ENCODE measurements at places on chromosomes 2 and 18.

GRCh38 chr18:55252901-55253300 lies 293.6 kb upstream of the CCDC68 start:
- no peak for DNase-seq

GRCh38 chr18:50315100-50315871 lies 27.8 kb upstream of the CXXC1 start:
- no peak for DNase-seq

DNA sequence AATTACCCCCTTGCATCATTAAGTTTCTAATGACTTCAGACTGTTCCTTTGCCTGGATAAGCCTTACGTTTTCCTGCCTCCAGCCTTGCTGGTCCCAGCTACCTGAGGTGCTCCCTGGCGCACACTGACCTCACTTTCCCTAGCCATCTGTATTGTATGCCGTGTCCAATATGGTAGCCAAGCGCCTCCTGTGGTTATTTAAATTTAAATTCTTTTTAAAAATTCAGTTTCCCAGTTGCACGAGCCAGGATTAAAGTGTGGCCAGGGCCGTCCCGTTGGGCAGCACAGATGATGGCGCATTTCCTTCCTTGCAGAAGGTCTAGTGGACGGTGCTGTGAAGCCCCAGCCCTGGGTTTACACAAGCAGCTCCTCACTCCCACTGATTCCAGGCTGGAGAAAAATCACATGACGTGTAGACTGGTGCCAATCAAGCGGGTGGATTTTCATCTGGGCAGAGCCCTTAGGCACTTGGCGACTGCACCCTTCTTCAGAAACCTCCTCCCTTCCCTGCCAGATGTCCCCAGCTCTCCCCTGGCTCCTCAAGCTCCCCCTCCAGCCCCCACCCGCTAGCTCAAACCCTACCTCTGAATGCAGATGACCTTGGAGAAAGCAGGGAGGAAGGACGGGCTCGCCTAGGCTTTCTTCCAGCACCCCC lies 33.9 kb downstream of the ACKR3 start:
- DNase-seq: no peak

DNA sequence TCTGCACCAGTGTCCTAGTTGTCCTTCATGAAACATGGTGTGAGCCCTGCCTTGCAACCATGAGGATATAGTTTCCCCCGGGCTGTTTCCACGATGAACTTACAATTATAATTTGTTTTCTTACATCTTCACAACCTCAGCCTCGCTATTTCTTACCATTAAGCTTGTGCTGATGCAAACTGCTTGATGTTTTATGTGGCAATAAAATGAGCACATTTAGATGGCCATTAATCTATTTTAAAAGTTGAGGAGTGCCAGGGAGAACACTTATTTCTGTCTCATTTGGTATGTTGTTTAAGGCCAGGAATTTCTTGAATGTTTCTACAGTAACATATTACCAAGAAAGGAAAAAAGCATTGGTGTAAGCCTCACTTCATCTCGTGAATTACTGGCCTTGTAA lies 214.5 kb upstream of the SLC8A1 start:
- no peak for DNase-seq

- no peak for DNase-seq
Measured at GRCh38 chr2:309954-310510, 22.1 kb upstream of the ALKAL2 start.

- DNase-seq: no peak
Measured at GRCh38 chr2:127371037-127371436, 16.7 kb downstream of the MAP3K2 start.

DNA sequence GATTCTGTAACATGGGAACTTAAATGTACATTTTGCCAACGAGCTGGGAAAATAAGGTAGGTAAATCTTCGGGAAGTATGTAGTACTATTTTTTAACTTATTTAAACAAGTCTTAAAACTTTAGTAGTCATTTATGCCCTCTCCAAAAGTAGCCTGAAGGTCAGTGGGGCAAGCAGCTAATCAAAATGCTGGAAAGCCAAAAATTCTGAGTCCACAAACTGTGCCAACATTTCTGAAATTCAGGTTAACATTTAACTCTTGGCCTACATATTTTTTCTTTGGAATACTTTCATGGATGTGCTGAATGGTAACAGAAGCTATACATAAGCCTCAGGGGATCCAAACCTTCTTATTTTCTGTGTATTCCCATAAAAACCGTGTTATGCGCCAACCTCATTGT lies 26.3 kb downstream of the WDR75 start:
- no peak for DNase-seq

DNA sequence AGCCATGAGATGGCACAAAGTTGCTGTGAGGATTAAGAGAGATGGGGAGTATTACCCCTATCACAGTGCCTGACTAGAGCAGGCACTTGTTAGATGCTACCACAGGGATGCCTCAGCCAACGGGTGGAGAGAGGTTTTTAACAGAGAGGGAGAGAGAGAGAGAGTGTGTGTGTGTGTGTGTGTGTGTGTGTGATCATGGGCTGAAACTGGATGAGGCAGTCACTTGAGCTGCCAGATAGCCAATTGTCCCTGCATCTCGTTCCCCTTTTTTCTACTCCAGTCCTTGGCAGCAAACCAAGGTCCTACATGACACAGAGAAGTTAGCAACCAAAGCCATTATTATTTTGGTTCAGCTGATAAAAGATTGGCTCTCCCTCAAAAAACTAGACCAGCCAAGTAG lies 3.0 kb downstream of the CD8A start:
- DNase-seq: peak; percentile 50

- no peak for DNase-seq
Measured at GRCh38 chr18:41484069-41484468, 471.0 kb upstream of the PIK3C3 start.

DNA sequence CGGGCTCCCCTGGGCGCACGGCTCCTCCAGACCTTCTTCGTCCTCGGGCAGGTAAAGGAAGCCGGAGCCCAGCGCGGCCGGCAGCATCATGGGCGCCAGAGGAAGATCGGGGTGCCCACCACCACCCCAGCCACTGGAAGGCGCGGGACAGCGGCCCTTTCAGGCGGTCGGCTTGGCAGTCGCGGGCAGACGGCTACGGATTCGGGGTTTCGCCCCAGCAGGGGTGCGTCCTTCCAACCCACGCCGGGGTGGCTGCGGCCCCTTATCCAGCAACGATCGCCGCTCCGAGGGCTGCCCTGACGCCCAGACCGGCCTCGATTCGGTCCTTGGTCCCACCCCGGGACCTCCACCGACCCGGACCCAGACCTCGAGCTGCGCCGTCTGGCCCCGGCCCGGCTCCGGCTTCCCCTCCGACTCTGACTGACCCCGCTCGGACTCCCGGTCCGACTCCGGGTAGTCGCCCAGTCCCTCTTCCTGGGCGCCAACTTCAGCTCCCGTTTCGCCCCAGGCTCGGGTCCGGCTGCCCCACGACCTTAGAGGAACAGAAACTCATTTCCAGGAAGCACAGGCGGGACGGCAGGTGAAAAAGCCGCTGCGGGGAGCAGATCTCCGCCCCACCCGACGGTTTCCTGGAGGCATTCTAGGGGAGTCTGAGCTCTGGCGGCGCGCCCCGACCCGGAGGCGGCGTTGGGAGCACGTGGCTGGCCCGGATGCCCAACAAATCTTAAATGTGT lies 30.2 kb upstream of the SSB start:
- peak; percentile 33 for DNase-seq

- peak; percentile 22 for DNase-seq
Measured at GRCh38 chr2:60476206-60476954, 77.1 kb downstream of the BCL11A start.

DNA sequence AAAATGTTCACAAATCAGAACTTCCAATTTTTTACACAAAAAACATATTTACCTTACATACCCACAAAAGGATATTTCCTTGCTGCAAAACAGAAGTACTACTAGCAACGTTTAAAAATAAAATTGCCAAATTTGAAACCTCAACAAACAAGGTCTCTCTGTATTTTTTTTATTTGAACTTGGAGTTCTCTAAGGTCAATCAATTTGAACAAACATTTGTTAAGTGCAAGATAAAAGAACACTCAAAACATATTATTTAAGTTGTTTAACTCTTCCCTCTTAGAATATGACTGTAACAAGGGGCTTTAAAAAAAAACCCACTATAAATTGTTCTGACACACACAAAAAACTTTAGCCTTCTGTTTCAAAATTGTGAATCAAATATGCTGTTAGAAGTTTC lies 29.6 kb downstream of the PNO1 start:
- no peak for DNase-seq

GRCh38 chr2:239204136-239204875 lies 196.5 kb downstream of the HDAC4 start:
- no peak for DNase-seq

GRCh38 chr18:48540251-48541025 lies 1.6 kb downstream of the CTIF start:
- peak; percentile 90 for DNase-seq

GRCh38 chr2:47676261-47676926 lies 106.6 kb upstream of the MSH6 start:
- no peak for DNase-seq

GRCh38 chr2:232321817-232322559 lies 56.6 kb upstream of the ALPP start:
- DNase-seq: no peak

DNA sequence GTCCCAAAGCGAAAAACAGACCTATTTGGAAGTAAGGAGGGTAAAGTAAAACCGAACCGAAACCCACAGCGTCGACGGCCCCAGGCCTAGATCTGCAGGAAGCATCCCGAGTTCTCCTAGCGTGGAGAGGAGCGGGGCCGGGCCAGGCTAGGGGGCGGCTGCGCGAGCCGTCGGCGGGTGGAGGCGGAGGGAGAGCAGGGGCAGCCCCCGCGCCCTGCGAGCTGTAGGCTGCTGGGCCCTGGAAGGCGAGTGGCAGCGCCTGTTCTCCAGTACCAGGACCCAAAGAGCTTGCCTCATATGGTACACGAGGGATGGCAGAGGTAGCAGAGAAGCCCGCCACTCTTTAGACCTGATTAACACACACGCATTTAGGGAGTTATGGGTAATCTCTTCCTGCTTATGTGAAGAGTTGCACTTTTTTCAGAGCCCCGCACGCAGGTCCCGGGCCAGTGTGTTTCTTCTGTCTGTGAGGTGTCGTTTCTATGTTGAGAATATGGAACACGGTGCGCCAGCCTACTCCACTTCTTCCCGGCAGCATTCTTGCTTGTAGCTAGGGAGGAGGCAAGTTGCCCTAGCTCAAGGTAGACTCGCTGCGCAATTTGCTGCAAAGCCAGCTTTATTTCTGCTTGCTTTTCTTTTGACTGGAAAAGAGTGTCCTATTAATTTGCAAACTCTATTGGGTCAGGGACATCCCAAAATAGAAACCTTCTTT lies 71.1 kb downstream of the ARHGEF33 start:
- DNase-seq: peak; percentile 64

- DNase-seq: no peak
Measured at GRCh38 chr2:33014268-33014667, 67.5 kb downstream of the LTBP1 start.

- no peak for DNase-seq
Measured at GRCh38 chr2:122706757-122707223, 951.3 kb downstream of the TSN start.

DNA sequence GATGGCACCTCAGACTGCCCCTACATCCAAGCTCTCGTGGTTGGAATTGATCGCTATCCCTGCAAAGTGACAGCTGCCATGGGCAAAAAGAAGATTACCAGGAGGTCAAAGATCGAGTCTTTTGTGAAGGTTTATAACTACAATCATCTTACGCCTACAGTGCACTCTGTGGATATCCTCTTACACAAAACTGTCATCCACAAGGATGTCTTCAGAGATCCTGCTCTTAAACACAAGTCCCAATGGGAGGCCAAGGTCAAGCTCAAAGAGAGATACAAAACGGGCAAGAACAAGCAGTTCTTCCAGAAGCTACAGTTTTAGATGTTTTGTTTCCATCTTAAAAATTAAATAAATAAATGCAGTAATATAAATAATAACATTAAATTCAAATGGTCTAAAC lies 45.4 kb downstream of the INO80D start:
- DNase-seq: no peak

- DNase-seq: peak; percentile 44
Measured at GRCh38 chr2:139142252-139142880, 362.2 kb upstream of the NXPH2 start.

DNA sequence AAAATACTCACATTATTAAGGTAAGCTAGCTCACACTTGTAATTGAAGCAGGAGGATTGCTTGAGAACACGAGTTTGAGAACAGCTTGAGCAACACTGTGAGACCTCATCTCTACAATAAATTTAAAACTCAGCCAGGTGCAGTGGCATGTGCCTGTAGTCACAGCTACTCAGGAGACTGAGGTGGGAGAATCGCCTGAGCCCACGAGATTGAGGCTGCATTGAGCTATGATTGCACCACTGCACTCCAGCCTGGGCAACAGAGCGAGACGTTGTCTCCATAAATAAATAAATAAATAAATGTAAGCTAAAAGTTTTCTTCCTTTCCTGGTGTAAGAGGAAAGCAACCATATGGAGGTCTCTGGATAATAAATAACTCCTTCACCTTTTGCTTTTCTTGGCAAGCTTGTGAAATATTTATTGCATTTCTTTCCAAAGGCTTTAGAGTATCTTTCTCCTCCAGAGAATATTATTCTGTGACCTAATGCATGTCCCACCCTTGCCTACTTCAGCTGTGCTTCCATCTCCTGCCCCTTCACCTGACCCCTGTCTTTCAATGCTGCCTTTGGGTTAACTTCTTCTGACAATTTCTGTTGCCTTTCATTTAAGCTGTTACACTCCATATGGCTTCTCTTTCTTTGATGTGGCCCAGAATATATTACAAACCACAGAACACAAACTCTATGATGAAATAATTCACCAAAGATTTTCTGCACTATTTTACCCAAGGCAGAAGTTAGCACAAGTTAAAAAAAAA lies 280.7 kb upstream of the RND3 start:
- no peak for DNase-seq

- DNase-seq: peak; percentile 58
Measured at GRCh38 chr2:191032588-191033429, 18.8 kb upstream of the STAT1 start.

GRCh38 chr18:10442551-10442971 lies 11.9 kb upstream of the APCDD1 start:
- no peak for DNase-seq

Data from DMS53 (cell line).